ENCODE measurements at places on chromosomes 3 and 15. TPM values are rescaled to one million over a fixed set of nuclear protein-coding genes. Genes with fewer than 3 reads are reported as not detected.

DNA sequence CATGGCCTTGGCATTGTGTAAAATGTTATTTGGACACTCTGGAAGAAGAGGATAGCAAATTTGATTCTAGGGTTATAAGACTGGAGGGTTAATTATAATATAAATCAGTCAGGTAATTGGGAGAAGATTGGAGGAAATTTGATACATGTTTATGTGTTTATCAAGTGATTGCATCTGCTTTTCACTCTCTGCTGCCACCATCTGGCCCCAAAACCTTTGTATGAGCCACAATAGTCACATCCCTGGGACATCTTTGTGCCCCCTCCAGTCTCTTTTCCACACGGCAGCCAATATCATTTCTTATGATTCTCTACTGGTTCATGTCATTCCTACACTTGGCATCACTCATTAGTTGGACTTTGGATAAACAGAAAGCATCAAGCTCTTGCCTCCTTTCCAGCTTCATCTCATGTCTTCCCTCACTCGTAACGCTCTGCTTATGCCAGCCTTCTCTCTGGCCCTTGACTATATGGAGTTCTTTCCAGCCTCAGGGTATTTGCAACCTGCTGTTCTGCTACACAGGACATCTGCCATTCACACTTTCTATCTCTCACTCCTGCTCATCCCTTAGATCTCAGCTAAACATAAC is 602.3 kb upstream of the SUCLG2 start:
- peak; percentile 11 for DNase-seq

- no peak for DNase-seq
These were observed 163.0 kb downstream of the TBC1D5 start for GRCh38 chr3:17579289-17580031.

DNA sequence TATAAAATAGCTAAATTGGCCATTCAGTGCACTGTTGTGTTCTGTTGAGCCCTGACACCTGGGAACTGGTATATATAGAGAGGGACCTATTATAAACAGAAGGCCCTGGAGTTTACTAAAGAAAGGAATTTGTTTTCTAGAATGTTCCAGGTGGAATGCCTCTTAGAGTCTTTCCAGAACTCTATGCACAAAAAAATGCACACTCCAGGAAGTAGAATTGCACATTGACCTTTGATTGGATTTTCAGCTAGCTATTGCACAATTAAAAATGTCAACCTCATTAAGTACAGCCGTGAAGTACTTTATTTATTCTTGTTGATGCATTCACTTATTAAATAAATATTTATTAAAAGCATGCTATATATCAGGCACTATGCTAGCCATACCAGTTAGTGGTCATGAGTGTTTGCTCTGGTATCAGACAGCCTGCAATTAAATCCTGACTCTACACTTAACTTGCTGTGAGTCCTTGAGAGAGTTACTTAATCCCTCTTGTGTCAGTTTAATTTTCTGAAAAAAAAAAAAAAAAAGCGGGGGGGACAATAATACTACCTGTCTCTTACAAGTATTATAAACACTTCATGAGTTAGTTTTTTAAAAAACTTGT is 40.8 kb downstream of the NDUFB4 start:
- DNase-seq: no peak

- no peak for DNase-seq
These were observed 45.2 kb downstream of the CDCP1 start for GRCh38 chr3:45100981-45101407.

The MAP2K5 gene
- 17.8 TPM for total RNA-seq

GRCh38 chr3:121883507-121883906 is 10.7 kb upstream of the SLC15A2 start:
- no peak for DNase-seq

DNA sequence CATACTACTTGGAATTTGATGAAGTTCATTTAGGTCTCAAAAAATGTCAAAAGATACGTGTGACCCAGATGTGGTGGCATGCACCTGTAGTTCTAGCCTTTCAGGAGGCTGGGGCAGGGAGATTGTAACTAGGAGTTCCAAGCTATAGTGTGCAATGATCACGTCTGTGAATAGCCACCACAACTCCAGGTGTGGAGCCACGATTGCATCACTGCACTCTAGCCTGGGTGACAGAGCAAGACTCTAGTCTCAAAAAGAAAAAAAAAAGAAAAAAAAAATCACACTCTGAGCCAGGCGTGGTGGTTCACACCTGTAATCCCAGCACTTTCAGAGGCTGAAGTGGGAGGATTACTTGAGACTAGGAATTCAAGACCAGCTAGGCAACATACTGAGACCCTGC is 14.2 kb downstream of the MAP4 start:
- DNase-seq: no peak

The CCR3 gene
- total RNA-seq: not detected

The MYRIP gene
- total RNA-seq: 6.2 TPM

- no peak for DNase-seq
These were observed 118.2 kb upstream of the MRPL3 start for GRCh38 chr3:131620977-131621376.

The DTX3L gene
- 39.9 TPM for total RNA-seq

DNA sequence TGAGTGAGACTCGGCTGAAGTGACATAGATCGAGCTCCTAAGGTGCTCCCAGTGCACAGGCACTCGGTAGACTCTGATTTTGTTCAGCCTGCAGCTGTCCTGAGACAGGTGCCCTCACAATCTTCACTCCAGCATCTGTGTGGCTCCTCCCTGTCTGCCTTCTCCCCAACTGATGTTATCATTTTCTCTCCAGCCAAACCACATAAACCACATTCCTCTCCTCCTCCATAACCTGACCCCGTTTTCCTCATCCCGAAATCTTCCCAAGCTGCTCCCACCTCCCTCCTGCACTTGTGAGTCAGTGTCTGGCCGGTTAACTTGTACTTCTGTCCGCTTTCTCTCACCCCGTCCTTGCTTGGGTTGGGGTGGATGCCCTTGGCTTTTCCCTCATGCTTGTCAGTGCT is 93.3 kb upstream of the HACD2 start:
- no peak for DNase-seq

DNA sequence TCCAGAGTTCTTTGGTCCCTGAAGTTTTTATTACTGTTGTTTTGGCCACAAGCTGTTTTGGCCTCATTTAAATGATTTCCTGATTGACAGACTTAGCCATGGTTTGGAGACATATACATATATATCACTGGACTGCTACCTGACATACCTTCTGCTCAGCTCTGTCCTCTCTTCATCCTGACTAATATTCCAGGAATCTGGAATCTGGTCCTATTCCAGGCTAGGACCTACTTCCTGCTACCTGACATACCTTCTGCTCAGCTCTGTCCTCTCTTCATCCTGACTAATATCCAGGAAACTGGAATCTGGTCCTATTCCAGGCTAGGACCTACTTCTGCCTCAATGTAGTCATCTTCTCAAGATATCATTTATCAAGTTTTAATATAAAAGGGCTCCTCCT is 724.4 kb upstream of the ROBO1 start:
- DNase-seq: no peak

GRCh38 chr3:39990532-39990931 is 181.1 kb downstream of the MYRIP start:
- DNase-seq: peak; percentile 29

The SERPINI2 gene
- 0.23 TPM for total RNA-seq

The MKRN3 gene
- not detected for total RNA-seq

All from mucosa of gallbladder (tissue), 1 donor.